ENCODE measurements at places on chromosomes 3 and 15.

DNA sequence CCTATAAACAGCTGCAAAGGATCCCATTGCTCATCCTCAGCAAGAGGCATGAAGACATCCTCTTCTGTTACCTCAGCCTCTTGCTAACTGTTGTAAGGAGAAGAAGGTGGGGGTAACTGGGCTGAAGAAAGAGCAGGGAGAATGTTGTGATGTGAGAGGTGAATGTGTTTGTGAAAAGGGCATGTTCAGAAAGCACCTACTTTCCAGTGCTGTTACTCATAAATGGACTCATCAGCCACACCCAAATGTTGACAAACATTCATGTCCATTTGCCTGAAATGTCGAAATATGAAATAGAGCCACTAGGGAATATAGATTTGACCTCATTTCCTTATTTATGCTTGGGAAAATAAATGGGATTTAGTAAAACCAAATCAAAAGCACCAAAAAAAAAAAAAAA, 12.6 kb downstream of the SLC24A1 start:
- no peak for DNase-seq

DNA sequence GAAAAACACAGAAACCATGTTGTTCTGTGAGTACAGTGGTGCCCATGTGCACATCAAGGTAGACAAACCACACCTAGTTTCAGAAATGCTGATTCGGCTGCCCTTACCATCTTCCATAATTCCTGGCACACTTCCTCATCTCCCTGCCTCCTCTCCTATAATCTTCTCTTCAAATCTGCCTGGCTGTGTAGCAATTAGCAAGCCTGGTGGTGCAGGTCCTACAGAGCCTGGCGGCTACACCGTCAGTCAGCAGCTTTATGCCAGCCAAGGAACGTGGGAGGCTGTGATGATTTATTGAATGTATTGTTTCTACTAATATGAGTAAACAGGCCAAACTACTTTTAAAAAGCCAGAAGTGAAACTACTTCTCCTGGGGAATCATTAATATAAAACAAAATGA, 106.8 kb downstream of the SEMA6D start:
- DNase-seq: no peak

DNA sequence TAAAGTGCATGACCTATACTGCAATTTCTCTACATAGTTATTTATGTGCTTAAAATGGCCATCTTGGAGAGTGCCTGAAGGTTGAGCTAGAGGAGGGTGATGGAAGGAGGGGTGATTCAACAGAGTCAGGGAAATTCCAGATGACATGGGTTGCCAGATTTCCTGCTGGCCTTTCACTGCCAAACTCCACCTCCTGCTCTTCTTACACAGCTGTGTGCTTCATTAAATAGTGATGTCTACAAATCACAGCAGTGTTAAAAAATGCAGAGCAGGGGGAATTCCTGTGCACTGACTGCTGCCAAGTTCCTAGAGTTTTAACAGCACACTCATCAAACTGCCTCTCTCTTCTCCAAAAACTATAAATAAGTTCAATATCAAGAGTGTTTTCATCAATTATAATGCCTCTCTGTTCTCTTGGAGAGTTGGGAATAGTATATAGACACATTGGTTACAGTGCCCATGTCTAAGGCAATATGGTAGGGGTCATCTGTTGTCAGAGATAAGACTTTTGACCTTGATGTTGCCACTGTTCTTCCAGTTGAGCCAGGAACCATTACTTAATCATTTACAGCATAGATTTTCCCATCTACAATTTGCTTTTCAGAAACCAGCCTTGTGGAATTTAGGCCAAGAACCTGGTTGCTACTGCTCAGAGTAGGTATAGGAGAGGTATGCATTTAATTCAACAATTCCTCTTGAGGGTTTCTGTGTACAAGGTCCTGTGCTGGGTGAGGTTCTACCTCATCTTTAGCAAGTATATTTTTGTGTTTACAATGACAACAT, 79.6 kb downstream of the TP63 start:
- DNase-seq: peak; percentile 96

GRCh38 chr3:65833761-65834505, 204.8 kb downstream of the MAGI1 start:
- DNase-seq: peak; percentile 45

DNA sequence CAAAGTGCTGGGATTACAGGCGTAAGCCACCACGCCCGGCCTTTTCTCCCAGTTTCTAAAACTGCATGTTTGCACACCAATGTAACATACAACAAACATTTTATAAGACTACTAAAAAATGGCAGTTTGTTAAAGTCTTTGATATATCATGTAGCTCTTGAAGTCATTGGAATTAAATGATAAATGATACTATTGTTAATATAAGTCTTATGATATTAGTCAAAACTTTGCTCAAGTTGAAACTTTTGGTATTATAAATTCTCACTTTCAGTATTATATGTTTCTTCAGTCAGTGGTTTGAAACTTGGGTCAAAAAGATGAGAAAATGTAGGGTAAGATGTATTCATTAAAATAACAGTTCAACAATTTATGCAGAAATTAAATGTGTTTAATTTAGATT, 117.6 kb upstream of the TBL1XR1 start:
- DNase-seq: no peak

GRCh38 chr15:86101818-86102217, 22.1 kb downstream of the AGBL1 start:
- DNase-seq: no peak
